ENCODE measurements at places on chromosomes 1 and 21.

GRCh38 chr1:204920511-204920910 is 49.8 kb downstream of the NFASC start:
- DNase-seq = no peak

DNA sequence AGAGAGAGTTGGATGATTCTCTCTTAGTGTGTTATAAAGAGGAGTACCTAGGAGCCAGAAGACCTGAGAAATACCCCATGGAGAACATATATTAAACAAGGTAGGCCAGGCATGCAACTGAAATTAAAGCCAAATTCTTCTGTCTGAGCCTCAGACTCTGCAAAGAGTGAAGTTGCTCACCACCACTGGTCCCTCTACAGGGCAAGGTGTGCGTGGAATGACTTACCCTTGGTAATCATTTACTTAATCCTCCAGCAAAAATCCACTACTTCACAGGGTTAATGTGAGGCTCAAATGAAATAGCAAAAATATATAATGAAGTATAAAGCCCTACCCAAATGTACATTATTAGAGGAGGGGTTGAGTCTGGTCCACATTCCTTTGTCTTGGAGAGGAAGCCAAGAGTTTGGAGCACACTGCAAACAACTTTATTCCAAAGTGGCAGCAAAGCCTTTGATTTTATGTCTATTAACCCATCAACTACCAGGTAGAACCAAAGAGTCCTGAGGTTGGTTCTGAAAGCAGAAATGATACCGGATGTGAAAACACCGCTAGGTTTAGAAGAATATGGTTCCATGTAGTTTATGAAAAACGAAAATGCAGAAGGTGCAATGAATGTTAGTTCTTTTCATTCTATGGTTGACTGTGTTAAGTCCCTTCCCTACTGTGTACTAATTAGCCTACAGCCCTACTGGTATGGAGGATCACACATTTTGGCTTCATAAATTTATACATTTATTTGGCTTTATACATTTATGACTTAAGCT is 8.5 kb downstream of the SSR2 start:
- DNase-seq = no peak

DNA sequence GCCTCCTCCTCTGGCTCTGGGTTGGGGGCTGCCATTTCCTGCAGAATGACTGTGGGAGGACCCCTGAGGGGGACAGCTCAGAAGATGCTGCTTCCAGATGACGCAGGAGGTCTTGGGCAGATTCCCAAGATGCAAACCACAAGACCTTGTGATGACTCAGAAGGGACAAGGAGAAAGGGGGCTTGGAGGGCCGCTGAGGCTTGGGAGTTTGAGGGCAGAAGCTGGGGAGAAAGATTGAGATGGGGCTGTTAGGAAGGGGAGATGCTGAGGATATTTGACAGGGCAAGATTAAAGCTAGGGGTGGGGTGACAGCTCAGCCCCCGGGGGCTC is 7.5 kb downstream of the PTPRU start:
- DNase-seq = no peak

- DNase-seq = no peak
These were observed 34.9 kb upstream of the RUNX3 start for GRCh38 chr1:24964811-24965570.

DNA sequence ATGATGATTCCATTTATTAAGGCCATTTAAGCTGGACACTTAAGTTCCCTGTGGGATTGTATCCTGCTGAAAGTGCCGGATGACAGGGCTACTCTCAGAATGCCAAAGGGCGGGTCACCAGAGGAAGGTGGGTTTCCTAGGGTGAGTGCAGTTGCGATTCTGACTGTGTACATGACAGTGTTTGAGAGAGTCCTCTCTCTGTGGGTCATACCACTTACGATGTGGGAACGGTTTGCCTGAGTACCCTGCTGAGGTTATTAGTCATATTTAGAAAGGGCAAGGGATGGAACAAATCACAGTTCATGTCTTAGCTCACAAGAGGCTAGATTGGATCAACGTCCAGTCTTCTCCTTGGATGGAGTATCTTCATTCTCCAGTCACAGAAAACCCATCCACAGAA is 461.9 kb downstream of the CAMTA1 start:
- no peak for DNase-seq

DNA sequence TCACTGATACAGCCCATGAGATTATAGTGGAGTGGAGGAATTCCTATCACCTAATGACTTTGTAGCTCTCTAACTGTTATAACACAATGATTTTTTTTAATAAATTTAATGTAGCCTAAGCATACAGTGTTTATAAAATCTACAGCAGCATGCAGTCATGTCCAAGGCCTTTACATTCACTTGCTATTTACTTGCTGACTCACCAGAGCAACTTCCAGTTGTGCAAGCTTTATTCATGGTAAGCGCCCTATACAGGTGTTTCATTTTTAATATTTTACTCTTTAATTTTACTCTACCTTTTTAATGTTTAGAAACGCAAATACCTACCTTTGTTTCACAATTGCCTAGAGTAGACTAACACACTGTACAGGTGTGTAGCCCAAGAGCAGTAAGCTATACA is 1652.2 kb downstream of the BRINP3 start:
- no peak for DNase-seq

Data from RWPE1 (cell line).